ENCODE measurements at places on chromosomes 5 and 9. TPM values are rescaled to one million over a fixed set of nuclear protein-coding genes. Genes with fewer than 3 reads are reported as not detected.

GRCh38 chr9:112378328-112379176 lies 1.4 kb upstream of the HSDL2 start:
- DNase-seq, result peak; percentile 38

DNA sequence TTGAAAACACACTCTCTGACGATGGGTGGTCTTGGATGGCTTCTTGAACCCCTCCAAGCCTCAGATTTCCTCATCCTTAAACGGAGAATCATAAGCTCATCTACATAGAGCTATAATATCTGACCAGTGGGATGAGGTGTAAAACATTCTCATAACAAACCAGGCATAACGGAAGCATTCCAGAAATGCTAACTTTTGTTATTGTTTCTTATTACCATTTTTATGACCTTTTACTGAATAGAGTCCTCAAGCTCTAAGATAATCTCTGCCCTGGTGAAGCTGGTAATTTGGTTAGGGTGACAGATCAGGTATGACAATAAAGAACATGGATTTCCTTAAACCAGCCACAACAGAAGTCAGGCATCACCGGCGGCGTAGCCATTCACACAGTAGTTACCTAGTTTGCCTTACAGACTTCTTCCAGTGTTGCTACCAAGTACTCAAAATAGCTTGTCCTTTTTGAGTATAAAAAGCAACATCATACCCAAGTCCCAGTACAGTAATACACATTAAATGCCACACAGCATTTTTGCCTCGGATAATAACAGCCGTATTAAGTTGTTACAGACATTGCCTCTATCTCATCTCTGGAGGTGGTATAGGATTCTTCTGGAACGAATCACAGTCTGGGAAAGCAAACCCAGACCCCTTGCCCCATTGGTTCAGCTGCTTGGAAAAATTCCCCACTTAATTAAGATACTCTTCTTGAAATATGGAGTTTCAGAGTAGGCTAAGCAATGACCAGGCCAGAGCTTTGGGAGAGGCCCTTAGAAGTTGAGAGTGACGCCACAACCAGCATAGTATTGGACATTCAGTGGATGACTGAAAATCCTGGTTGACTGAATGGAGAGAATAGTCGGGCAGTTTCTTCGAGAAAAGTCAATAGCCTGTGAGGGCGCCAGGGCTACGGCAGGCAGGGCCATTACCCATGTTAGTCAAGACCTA lies 252.5 kb downstream of the SLIT3 start:
- DNase-seq, result no peak

DNA sequence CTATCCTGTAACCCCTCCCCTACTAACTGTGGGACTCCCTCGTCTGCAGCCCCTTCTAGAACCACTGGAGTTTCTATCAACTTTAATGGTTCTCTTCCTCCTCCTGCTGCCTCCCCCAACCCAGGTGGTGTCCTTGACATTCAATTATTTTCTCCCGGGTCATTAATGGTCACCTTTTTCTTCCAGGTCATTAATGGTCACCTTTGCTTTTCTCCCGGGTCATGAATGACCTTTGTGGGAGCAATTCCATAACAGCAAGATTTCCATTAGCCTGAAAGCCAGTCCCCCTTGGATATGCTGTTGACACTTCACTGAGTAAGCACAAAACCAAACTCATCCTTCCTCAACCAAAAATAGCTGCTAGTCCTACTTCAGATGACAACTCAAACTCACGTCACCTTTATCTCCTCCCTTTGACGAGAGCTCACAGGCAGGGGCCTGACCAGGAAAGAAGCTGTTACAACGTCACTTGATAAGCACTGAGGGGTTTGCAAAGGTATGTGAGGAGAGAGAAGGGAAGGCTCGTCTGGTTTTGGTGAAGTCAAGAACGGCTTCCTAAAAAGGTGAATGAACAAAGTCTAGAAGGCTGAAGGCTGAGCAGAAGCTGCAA lies 10.9 kb downstream of the CCDC127 start:
- DNase-seq, result peak; percentile 40

DNA sequence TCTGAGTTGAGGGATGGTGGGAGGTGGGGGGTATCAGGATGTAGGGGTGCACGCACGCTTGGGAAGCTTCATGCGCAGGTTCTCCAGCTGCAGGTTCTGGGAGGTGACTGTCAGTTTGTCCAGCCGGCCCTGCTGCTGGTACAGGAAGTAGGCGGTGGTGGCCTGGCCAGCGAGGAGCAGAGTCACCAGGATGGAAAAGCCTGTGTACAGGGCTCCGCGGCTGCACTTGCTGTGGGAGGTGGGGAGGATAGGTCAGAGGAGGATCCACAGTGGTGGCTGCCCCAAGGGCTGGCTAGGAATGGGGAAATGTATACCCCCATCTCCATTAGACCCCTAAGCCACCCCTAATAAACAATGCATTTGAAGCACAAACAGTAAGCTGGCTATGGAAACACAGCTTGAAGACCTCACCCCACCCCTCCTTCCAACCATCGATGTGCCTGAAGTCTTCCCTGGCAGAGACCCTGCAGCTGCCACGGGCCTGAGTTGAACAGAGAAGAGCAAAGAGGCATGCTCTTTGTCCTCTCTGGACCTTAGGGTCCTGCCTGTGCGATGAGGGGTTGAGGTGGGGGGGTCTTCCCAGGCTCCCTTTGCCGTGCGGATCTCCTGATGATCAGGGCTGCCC lies 5.5 kb downstream of the CD74 start:
- no peak for DNase-seq

UAP1L1 gene
- 6.4 TPM for total RNA-seq

DNA sequence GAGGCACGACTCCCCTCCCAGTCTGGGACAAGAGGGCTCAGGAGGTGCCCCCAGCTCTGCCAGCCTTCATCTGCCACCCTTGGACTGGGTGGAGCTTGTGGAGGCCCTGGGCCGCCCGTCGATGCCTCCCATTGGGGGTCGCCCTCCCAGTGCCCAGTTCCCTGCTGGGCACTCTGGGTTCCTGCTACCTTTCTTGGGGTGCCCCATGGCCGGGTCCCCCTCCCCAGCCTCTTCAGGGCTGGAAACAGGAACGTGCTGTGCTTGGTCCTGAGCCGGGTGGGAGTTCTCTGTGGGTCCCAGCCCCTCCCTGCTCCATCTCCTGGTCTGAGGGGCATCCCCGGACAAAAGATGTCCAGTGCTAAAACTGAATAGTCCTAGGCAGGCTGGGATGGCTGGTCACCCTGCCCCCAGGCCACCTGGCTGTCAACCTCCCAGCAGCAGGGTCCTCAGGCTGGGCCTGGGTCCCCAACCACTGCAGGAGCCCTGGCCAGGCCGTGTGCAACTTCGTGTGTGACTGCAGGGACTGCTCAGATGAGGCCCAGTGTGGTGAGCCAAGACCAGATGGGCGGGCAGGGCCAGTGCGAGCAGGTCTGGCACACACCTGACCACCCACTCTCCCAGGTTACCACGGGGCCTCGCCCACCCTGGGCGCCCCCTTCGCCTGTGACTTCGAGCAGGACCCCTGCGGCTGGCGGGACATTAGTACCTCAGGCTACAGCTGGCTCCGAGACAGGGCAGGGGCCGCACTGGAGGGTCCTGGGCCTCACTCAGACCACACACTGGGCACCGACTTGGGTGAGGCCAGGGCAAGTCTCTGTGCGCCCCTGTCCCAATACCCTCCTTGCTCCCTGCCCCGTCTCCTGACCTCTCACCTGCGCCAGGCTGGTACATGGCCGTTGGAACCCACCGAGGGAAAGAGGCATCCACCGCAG lies 784 bp downstream of the MAMDC4 start:
- no peak for DNase-seq
